Endothelial cell of umbilical vein (primary cell): ENCODE measurements at places on chromosomes 4 and X. TPM values are rescaled to one million over a fixed set of nuclear protein-coding genes. Genes with fewer than 3 reads are reported as not detected.

DNA sequence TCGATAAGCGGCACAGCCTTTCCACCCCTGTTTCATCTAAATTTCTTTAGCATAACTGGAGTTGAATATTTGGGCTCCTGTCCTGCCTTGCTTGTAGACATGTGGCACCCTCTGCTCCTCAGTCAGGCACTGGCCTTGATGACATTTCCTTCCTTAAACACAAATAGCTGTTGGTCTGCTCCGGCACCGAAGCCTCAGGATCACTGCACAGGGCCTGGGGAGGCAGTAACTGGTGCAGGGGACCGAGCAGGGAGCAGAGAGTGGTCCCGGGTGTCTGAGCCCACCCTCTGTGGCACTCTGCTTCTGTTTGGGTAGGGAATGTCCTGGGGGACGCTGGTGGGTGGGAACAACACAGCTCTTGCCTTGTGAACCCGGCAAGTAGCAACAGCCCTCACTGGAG is 13.6 kb downstream of the RGS12 start:
- H3K4me3 ChIP-seq = no peak overlapping the region
- H3K36me3 ChIP-seq = no peaks in the 10 kb centered on the region
- H3K27ac ChIP-seq = peak overlapping the region; percentile 83
- DNase-seq = no peak
- no peaks in the 10 kb centered on the region for H3K27me3 ChIP-seq
- peaks cover 58% of the 10 kb centered on the region for H3K4me1 ChIP-seq

GRCh38 chrX:39760930-39761329 is 336.8 kb downstream of the BCOR start:
- no peak overlapping the region for H3K27ac ChIP-seq
- H3K27me3 ChIP-seq = no peaks in the 10 kb centered on the region
- no peaks in the 10 kb centered on the region for H3K36me3 ChIP-seq
- H3K4me3 ChIP-seq = no peak overlapping the region
- DNase-seq = no peak

- H3K4me1 ChIP-seq = no peaks in the 10 kb centered on the region
- H3K27ac ChIP-seq = no peak overlapping the region
- H3K4me3 ChIP-seq = no peak overlapping the region
Measured at GRCh38 chr4:113827285-113827684, 65.7 kb upstream of the CAMK2D start.

GRCh38 chr4:24103434-24104157 is 213.7 kb upstream of the PPARGC1A start:
- no peak overlapping the region for H3K4me3 ChIP-seq
- no peaks in the 10 kb centered on the region for H3K4me1 ChIP-seq
- no peak for DNase-seq
- no peak overlapping the region for H3K27ac ChIP-seq

DNA sequence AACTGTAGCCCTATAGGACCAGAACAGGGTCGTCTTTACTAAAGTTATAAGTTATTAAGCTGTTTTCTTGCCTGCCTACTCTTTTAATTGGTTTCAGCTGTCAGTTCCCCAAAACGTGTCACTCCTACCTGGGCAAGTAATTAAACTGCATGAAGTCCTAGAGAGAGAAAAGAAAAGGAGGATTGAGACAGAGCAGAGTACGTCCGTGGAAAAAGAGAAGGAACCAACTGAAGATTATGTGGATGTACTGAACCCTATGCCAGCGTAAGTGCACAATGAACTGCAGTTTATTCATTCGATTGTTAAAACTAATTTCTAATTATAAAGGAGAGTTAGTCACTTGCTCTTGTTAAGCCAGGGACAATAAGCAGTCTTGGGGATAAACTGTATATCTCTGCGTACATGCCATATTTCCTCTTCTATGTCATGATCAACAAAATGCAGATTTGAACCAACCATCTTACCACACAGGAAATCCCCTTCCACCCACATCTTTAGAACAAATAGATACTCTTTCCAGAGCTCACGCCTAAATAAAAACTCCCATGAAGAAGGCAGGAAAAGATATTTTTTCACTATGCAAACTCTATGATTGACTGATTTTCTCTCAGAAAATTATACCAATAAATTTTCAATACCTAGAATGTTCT is 22.8 kb downstream of the STAP1 start:
- DNase-seq = no peak
- H3K4me1 ChIP-seq = no peaks in the 10 kb centered on the region
- no peak overlapping the region for H3K27ac ChIP-seq
- H3K36me3 ChIP-seq = no peaks in the 10 kb centered on the region
- no peak overlapping the region for H3K4me3 ChIP-seq

DNA sequence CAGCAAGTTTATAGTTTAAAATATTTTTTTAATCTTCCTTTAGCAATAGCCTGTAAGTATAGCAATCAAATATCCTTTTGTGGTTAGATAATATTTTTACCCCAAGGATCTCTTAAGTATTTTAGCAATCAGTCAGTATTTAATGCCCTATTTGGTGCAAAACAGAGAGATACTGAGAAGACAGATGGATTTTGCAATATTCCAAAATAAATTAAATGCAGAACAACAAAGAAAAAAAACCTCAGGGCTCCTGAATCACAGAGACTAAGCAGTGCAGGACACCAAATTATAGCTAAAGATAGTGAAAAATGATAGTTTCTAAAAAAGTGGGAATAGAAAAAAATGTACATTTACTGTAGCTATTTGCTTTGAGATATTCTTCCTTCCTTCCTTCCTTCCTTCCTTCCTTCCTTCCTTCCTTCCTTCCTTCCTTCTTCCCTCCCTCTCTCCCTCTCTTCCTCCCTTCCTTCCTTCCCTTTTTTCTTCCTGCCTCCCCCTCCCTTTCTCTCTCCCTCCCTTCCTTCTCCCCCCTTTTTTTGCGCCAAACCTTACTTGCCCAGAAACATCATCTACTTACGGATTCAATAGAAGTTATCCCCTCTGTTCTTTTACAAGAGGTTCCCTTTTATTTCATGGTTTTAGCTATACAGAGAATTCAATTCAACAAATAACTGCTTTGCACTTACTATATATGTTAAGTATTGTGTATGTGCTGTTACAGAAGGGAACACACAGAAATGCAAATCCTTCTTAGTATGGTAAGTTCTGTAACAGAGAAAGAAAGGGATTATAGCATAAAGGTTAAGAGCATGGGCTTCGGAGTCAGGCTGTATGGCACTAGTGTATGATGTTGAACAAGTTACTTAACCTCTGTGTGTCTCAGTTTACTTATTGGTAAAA is 219.0 kb downstream of the CPE start:
- H3K4me1 ChIP-seq = no peaks in the 10 kb centered on the region
- no peaks in the 10 kb centered on the region for H3K27me3 ChIP-seq
- DNase-seq = no peak
- H3K27ac ChIP-seq = no peak overlapping the region
- H3K36me3 ChIP-seq = no peaks in the 10 kb centered on the region
- H3K4me3 ChIP-seq = no peak overlapping the region

- no peak overlapping the region for H3K4me3 ChIP-seq
- H3K27me3 ChIP-seq = no peaks in the 10 kb centered on the region
- H3K27ac ChIP-seq = no peak overlapping the region
- no peaks in the 10 kb centered on the region for H3K36me3 ChIP-seq
- H3K4me1 ChIP-seq = no peaks in the 10 kb centered on the region
- no peak for DNase-seq
Measured at GRCh38 chrX:68666580-68666979, 19.1 kb downstream of the STARD8 start.

DNA sequence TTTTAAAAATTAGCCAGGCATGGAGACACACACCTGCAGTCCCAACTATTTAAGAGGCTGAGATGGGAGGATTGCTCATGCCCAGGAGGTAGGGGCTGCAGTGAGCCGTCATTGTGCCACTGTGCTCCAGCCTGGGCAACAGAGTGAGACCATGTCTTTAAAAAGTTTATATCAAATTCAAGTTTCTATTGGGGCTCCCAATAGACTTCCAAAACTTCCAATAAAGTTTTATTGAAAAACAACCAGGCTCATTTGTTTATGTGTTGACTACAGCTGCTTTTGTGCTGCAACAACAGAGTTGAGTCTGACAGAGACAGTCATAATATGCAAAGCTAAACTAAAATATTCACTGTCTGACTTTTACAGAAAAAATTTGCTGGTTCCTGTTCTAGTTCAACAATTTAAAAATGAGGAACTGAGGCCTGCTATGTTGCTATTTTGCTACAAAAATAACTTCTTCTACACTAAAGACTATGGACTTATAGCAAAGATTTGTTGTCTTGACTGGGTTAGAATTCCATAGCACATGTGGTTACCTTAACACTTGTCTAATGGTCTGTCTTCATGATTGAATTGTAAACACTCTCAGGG is 63.3 kb upstream of the RELL1 start:
- no peak overlapping the region for H3K4me3 ChIP-seq
- no peaks in the 10 kb centered on the region for H3K4me1 ChIP-seq
- no peak overlapping the region for H3K27ac ChIP-seq
- no peaks in the 10 kb centered on the region for H3K36me3 ChIP-seq
- DNase-seq = no peak
- peaks cover 5% of the 10 kb centered on the region for H3K27me3 ChIP-seq

GRCh38 chr4:4323705-4324534 is 33.9 kb downstream of the ZBTB49 start:
- DNase-seq = peak; percentile 64
- H3K4me3 ChIP-seq = no peak overlapping the region
- peak overlapping the region; percentile 96 for H3K27ac ChIP-seq

DNA sequence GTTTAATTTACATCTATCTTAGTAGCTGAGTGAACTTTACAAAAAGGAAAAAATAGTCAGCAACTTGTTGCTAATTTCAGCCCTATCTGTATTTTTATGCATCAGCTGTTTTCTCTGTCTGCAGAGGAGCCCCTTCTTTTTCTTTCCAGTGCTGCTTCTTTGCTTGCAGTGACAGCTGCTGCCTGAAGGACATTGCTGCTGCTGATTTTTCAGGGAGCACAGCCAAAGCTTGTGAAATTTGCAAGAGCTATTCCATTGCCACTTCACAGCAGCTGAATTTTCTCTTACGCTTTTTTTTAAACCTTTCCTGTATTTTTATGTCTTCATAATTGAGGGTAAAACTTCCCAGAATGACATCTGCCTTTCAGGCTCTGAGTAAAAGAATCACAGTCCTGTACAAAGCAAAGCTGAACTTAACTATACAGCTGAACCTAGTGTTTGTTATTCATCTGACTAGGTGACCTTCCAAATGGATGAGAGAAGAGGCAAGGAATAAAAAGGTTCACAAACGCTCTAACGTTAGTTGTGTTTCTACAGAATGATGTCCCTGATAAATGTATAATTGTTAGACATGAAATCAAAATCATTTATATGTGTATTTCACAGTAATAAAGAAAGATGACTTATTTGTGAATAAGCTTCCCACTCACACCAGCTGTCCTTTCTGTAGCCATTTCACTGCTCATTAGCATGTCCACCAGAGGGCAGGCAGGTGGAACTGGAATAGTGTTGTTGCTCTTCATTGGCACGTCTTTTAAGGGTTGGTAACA is 541.4 kb downstream of the ADGRL3 start:
- DNase-seq = no peak
- no peak overlapping the region for H3K4me3 ChIP-seq
- H3K4me1 ChIP-seq = no peaks in the 10 kb centered on the region
- no peak overlapping the region for H3K27ac ChIP-seq
- H3K36me3 ChIP-seq = no peaks in the 10 kb centered on the region

DNA sequence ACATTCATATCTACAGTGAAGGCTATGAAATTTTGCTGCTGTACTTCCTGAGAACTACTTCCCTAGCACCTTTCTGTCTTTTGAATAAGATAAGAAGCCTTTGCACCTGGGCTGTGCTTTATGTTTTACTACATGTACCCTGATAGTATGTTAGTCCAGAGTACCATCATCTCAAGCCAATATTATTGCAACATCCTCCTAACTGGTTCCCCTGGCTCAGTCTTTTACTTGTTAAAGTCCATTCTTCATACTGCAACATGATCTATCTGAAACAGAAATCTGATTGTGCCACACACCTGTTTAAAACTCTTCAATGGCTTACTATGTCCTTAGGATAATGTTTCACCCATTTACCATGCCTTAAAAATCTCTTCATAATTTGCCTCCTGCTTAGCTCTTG is 102.3 kb downstream of the AGTR2 start:
- H3K4me1 ChIP-seq = no peaks in the 10 kb centered on the region
- H3K4me3 ChIP-seq = no peak overlapping the region
- peak overlapping the region; percentile 39 for H3K27ac ChIP-seq
- H3K27me3 ChIP-seq = no peaks in the 10 kb centered on the region
- no peak for DNase-seq

- no peaks in the 10 kb centered on the region for H3K36me3 ChIP-seq
- H3K4me3 ChIP-seq = no peak overlapping the region
- no peak for DNase-seq
- H3K27ac ChIP-seq = no peak overlapping the region
- H3K27me3 ChIP-seq = no peaks in the 10 kb centered on the region
Measured at GRCh38 chr4:173424899-173425805, 26.2 kb upstream of the SCRG1 start.

- H3K36me3 ChIP-seq = no peaks in the 10 kb centered on the region
- no peak overlapping the region for H3K4me3 ChIP-seq
- no peak for DNase-seq
- no peaks in the 10 kb centered on the region for H3K27me3 ChIP-seq
- H3K27ac ChIP-seq = no peak overlapping the region
Measured at GRCh38 chr4:63222466-63222865, 1186.8 kb downstream of the TECRL start.

DNA sequence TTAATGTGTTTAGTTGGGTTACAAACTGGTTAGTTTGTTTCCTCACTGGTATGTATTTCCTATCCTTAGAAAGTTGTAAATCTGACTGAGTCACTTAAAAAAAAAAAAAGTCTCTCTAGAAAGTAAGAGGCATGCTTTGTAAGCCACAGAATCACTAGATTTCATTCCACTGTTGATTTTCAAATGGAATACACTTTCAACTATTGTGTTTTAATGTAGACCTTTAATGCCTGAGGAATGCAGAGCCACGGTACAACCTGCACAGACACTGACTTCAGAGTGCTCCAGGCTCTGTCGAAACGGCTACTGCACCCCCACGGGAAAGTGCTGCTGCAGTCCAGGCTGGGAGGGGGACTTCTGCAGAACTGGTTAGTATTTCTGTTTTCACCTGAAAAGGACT is 88.6 kb downstream of the HHIP start:
- DNase-seq = no peak
- H3K27ac ChIP-seq = no peak overlapping the region
- peaks cover 67% of the 10 kb centered on the region for H3K36me3 ChIP-seq
- H3K27me3 ChIP-seq = no peaks in the 10 kb centered on the region

DNA sequence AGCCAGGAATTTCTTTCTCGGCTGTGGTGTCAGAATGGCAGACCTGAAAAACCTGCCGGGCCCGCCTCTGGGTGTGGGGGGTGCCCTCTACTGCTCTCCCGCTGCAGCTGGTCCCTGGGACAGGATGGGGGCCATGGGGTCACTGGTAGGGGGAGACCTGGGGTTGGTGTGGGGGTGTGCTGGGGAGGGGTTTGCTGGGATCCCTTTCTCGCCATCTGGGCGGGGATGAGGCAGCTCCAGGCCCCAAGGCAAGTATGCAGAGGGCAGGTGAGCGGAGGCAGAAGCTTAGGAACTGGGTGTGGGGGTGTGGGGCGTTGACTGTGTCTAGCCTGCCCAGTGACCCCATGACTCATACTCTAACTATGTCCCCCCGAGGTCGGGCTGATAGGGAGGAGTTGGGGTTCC is 884 bp downstream of the CCDC120 start:
- H3K4me1 ChIP-seq = peaks cover 8% of the 10 kb centered on the region
- no peak overlapping the region for H3K27ac ChIP-seq
- H3K4me3 ChIP-seq = no peak overlapping the region

ADRA2C gene
- total RNA-seq = 0.40 TPM in 1 of 2 replicates, not detected in the other

RAB40A gene
- total RNA-seq = 0.23 and 0.58 TPM in 2 replicates

SPATA4 gene
- total RNA-seq = not detected in 2 replicates

DMD gene
- 7.3 and 12.6 TPM in 2 replicates for total RNA-seq

LONRF3 gene
- total RNA-seq = 7.9 and 13.3 TPM in 2 replicates

CD38 gene
- 0.31 TPM in 1 of 2 replicates, not detected in the other for total RNA-seq
